Dorsolateral prefrontal cortex (tissue), 122 donors: ENCODE measurements at places on chromosomes 1 and 21.

DNA sequence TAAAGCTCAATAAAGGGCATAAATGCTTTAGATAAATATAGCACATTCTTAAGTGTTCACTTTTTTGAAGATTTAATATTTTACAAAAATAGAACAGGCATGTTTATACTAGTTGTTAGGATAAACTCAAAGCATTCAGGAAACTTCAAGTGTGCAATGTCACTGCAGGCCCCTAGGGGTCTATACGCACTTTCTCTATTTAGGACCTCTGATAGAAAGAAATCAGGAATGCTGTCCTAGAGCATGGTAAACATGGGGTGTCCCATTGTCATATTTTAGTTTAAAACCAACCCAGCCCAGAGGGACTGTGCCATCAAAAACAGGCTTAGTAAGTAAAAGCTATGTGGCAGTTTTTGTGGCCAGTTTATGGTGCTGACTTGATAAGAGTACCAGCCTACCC, 102.2 kb downstream of the BARHL2 start:
- DNase-seq: no peak

- DNase-seq: no peak
Measured at GRCh38 chr1:23394181-23394580, 24.5 kb upstream of the ZNF436 start.

DNA sequence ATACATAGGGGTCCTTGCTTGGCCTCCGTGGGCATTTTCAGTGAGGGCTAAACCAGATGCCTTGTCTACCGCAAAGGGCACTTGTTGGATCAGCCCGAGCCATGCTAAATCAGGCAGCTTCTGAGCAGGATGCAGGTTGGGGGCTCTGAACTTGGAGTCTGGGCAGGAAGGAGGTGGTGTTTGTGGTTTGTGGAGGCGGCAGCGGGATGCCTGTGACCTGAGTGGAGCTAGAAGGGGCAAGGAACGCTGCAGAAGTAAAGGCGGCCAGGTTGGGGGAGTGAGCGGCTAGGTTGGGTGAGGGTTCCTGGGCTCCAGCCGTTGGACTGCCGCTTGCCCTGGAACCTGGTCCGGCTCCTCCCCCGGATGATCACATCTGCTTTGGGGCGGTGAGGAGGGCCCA, 183.9 kb downstream of the CAMTA1 start:
- DNase-seq: no peak

DNA sequence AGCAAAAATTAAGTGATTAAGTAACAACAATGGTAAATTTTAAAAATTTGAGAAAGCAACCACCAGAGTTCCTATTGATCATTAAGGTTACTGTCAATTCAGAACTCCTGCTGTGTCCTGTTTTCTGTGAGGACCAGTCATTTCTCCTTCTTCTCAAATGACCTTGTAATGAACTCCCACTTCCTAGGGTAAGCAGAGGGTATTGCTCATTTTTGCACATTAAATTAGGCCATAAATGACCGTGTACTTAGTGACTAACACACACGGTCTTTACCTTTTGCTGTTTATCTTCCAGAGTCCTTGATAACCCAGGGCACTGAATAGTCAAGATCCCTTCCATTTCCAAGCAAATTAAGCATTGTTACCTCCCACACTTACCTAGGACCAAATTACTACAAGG, 227.5 kb upstream of the LYPLAL1 start:
- DNase-seq: no peak

DNA sequence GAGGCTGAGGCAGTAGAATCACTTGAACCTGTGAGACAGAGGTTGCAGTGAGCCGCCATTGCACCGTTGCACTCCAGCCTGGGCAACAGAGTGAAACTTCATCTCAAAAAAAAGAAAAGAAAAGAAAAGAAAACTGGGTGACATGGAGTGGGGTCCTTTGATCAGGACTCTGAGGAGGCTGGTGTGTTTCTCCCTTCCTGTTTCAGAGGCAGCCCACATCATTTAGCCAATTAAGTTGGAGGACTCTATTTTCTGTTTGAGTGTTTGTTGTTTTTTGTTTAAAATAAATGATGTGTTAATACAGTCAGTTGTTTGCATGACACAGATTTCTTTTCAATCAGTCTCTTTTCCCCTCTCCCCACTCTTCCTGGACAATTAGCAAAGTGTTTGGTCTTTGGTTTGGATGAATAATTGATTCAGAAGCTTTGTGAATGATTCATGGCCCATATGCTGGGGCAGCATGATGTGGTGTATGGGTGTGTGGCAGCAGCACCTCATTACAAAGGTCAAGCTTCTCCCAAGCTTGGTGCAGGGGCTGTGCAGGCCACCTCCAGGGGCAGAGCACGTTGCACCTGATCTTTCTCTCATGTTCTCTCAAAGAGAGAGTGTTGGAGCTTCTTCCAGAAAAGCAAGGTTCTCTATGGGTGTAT, 48.8 kb downstream of the CACNA1E start:
- DNase-seq: no peak

DNA sequence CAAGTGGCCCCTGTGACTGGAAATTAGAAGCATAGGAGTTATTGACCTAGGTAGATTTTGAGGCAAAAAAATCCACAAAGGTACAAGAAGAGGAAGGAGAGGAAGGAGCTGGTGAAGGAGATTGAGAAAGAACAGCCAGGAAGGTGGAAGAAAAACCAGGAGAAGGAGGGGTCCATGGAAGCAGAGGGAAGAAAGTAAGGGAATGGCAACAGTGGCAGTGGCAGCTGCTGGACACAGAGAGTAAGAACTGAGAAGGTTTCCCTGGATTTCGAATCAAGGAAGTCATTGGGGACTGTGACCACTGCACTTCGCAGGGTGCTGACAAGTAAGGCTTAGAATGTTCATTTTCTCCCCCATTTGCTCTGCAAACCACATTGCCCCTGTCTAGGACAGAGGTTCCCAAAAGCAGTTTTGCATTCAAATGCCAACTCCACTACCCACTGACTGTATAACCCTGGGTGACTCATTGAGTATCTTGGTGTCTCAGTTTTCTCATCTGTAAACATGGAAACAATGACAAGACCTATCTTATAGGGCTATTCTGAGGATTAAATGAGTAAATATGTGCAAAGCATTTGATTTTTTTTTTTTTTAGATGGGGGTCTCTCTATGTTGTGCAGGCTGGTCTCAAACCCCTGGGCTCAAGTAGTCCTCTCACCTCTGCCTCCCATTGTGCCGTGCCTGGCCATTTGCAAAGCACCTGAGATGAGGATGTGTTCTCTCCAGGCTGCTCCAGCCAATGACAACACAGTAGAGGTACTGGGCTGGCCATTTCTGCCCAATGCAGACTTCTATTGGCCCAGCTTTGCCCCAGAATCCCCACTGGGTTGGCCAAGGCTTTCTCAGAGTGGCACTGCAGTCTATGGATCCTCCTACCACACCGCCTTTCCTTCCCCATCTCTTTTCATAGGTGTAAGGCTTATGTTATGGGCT, 9.3 kb upstream of the CAPN2 start:
- DNase-seq: no peak

DNA sequence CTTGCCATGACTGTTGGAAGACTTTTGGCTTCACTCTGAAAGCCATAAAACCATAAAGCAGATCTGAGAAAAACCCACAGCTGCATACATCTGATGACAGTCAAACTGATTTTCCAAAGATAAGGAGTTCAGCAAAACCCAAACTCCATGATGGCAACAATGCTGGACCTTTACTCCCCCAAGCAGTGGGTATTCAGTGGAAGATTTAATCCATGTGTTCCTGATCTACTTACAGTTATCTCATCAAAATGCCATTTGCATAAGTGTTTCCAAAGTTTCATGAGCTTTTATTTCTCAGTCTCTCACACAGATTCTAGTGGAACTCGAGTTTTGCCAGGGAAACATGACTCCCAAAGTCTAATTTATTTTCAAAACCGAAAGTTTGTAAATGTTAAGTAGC, 184.9 kb downstream of the ZC3H11B start:
- DNase-seq: no peak

DNA sequence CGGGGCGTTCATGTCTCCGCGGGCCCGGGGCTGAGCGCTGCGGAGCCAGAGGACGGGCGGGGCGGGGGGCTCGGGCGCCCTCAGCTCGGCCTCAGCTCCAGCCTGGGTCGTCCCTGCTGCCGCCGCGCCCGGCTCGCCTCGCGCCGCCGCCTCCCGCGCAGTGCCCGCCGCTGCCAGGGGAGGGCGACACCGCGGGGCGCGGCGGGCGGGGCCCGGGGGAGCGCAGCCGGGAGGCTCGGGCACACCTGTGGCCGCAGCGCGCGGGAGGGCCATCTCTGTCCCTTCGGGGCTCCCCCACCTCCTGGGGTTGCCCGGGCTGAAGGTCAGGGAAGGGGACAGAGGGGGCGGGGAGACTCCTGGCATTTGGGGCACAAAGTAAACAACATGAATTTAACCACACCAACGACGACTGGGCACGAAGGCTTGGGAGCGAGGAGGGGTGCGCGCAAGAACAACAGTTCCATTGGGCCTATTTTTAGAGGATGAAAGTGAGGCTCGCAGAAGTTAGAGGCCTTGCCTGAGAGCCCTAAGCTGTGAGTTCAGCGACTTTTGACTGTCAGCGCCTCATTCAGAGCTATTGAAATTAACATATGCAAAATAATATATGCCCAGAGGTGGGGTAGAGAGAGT, at the start of gene FAM131C:
FAM131C (minus strand) TSS at position 162 of the 630 bp plus-strand sequence. CDS start 209 bp downstream, outside the sequence.
- DNase-seq: peak; percentile 64

DNA sequence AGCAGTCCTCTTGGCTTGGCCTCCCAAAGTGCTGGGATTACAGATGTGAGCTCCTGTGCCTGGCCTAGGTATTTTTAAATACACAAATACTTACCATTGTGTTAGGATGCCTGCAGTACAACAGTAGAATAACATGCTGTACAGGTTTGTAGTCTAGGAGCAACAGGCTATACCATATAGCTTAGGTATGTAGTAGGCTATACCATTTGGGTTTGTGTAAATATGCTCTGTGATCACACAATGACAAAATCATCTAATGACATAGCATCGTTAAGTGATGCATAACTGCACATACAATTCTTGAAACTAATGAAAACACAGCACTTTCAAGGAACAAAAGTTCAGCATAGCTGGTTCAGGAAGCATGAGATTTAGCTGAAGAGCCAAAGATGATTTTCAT, 12.7 kb downstream of the POU2F1 start:
- DNase-seq: no peak

DNA sequence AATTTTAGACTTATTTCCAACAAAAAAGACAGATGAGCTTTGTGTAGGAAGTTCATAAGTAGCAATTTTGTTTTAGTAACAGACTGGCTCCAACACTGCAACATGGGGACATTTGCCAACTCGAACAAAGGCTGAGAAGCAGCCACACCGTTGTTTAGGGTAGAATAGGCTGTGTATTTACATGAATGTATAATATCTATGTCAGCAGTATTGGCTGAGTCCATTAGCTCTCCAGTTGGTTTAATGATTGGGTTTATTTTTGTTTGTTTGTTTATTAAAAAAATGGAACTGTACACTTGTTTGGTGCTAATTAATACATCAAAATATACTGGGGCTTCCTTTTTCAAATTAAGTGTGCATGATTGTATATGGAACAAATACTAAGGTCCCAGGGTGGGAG, 7.3 kb upstream of the TMCO2 start:
- no peak for DNase-seq

DNA sequence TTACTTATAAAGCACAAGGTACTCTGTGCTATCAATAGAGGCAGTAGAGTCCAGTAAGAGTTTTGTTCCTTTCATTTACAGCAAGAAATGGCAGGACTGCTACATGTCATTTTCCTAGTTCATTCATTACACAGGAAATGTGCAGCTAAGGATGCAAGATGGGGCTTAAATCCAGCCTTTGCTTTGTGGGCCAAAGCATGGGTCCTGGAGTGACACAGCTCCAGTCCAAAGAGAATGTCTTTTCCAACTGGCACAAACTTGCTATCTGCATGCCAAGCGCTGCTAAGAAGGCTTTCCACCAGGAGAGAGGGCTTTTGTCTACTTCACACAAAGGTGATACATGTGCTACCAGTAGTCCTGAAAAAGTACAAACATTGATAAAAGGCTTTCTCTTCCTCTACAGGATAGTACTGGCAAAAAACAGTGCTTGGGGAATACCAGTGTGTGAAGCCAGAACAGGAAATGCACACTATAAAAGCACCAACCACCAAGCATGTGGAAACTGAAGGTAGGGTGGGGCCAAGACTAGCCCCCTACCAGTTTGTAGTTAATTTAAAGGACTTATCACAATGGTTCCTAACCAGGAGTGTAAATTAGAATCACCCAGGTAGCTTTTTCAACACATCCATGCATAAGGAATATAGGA, 68.7 kb downstream of the ARID4B start:
- no peak for DNase-seq

GRCh38 chr1:241292973-241293372, 64.0 kb downstream of the RGS7 start:
- DNase-seq: no peak

DNA sequence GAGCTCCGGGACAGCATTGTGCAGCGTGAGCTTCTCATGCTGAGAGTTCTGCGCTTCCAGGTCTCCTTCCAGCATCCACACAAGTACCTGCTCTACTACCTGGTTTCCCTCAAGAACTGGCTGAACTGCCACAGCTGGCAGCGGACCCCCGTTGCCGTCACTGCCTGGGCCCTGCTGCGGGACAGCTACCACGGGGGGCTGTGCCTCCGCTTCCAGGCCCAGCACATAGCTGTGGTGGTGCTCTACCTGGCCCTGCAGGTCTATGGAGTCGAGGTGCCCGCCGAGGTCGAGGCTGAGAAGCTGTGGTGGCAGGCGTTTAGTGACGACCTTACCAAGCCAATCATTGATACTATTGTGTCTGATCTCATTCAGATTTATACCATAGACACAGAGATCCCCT, 186.4 kb downstream of the NR5A2 start:
- no peak for DNase-seq

DNA sequence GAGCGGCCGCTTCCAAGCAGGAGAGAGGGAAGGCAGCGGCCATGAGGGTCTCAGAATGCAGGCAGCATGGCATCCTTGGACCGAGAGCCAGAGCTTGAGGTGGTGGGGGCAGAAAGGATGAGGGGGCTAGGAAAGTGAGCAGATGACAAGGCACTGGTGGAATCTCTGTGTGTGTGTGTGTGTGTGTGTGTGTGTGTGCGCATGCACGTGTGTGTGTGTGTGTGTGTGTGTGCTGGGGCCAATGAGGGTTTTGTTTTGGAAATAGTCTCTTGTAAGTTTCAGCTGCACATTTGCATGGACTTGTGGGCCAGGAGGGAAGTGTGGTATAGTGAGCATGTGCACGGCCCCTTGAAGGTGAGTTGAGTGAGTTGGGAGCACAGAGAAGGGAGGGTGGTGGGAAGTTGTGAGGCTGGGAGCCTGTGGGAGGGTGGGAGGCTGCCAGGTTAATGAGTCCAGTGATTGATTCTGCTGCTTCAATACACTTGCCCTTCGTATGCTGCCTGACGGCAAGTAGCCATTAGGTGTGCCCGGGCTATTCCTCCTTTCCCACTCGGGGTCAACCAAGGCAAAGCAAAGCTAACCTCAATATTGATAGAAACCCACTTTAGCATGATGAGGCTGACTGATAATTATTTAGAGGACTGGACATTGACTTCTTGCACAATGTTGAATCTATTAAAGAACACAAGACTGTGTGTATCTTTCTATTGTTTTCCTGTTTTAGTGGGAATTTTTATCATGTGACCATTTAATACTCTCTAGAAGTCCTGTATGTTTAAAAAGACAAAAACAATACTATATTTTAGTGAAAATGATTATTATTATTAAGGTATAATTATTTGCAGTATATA, 80.3 kb downstream of the PROX1 start:
- no peak for DNase-seq

GRCh38 chr1:156616463-156616862, 2.8 kb upstream of the HAPLN2 start:
- DNase-seq: no peak

GRCh38 chr21:42010507-42011495, 641 bp upstream of the ZBTB21 start:
- DNase-seq: no peak
